ENCODE measurements at places on chromosomes 6 and 20.

DNA sequence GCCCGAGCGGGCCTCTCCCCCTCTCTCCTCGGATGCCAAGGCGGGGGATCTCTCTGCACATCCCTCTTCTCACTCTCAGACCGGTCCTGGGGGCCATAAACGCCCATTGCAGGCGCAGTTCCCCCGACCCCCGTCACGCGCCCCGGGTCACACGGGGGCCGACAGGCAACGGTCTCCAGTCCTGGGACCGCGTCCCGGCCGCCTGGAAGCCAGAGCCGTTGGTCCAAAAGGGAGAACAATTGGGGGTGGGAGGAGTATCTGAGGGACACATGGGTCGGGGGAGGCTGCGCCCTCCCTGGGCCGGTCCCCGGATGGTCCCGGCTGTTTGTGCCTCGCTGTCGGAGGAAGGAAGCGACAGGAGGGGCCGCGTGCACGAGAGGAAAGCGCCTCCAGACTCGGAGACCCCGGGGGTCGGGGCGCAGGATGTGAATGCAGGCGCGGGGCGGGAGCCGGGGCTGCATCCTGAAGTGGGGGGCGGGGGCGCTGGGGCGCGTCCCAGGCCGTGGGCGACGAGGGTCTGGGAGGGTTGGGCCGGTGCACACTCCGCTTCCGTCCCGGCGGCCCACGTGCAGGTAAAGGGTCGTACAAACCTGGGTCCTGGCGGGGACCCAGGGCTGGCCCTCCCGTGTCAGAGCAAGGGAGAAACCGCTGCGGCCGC is 903 bp downstream of the SLC4A11 start:
- DNase-seq = no peak

DNA sequence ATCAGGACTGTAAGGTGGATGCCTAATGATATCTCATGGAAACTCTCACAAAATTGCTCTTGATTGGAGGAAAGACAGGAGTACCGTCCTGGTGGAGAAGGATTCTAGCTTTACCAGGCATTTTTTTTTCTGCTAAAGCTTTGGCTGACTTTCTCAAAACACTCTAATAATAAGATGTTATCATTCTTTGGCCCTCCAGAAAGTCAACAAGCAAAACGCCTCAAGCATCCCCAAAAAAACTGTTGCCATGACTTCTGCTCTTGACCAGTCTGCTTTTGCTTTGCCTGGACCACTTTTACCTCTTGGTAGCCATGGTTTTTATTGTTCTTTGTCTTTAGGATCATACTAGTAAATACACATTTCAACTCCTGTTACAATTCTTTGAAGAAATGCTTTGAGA is 55.5 kb upstream of the RUNX2 start:
- no peak for DNase-seq

DNA sequence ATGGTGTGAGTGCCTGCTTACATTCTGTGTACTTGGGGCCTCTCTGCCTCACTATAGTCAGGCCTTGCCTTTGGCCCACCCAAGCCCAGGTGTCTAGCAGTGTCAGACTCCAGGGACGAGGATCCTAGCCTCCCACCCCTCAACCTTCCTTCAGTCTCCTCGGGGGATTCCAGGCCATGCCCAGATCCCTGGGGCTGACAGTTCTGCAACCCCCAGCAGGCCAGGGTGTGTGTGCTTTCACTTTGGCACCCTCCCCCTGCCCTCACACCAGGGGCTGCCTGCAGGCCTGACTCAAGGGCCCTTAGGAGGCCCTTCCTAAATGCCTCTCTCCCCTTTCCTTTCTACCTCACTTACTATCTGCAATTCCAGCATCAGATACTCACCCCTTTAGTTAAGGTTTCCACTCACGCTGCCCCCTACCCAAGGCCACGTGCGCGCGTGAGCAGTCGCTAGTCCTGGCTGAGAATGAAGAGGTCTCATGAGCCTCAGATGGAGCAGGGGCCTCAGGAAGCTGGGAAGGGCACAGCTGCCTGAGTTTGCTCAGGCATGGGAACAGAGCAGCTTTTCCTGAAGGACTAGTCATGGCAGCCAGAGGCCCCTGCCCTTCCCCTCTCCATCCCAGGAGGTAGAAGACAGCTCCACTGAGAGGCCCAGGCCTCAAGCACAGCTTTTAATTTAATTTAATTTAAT is 859 bp upstream of the CLPS start:
- DNase-seq = no peak

DNA sequence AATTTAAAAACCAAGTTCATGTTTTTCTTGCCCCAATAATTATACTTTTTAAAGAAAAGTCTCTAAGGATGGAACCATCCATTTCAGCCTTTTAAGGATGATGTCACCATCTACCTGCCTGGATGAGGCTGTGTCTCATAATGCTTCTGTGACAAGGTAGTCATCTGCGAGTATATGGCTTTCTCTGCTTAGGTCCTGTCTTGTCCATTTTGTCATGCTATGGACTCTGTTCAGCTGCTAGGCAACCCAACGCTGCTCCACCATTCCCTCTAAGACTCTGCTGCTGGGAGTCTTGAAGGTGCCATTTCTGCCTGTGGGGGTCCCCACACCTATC is 459.8 kb upstream of the RUNX2 start:
- no peak for DNase-seq

DNA sequence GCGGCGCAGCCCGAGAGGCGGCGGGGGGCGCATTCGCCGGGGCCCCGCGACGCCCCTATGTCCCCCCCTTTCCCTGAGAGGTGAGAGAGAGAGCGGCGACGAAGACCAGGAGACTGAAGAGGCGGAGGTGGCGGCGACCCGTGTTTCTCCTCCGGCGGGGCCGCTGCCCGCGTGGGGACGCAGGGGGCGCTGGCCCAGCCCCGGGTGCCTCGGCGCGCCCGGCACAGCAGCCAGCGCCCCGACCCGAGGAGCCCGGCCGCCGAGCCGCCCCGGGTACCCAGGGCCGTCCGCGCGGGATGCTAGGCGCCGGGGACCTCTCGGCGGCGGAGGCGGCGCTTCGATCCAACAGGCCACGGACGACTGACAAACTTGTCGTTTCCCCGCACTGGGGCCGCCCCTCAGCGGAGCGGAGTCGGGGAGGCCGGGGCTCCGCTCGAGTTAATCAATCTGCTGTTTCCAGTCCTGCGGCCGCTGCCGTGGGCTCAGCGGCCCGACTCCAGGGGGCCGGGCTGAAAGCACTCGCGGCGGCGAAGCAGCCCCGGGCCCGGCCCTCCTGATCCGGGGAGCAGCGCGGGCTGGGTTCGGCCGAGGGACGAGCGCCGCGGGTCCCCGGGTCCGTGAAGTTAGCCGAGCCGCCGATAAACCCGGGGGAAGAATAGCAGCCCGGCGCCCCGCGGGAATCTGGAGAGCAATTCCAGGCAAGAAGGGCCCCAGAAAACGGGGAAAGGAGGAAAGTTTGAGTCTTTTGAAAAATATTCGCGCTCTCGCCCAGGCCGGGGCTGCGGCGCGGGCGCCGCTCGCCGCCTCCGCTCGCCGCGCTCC is 631 bp downstream of the MDGA1 start:
- DNase-seq = no peak

GRCh38 chr6:80454661-80455365 is 348.3 kb downstream of the BCKDHB start:
- DNase-seq = no peak

- no peak for DNase-seq
Measured at GRCh38 chr6:136405420-136406029, 115.9 kb upstream of the BCLAF1 start.
